ENCODE measurements at places on chromosomes 1 and 21. TPM values are rescaled to one million over a fixed set of nuclear protein-coding genes. Genes with fewer than 3 reads are reported as not detected.
A peak's percentile ranks its signal among the peaks of the same experiment; 100 is the strongest.

- peak; percentile 6 for DNase-seq
These were observed 239.3 kb upstream of the NEGR1 start for GRCh38 chr1:72521659-72522058.

GBP7 gene
- total RNA-seq: not detected

DNA sequence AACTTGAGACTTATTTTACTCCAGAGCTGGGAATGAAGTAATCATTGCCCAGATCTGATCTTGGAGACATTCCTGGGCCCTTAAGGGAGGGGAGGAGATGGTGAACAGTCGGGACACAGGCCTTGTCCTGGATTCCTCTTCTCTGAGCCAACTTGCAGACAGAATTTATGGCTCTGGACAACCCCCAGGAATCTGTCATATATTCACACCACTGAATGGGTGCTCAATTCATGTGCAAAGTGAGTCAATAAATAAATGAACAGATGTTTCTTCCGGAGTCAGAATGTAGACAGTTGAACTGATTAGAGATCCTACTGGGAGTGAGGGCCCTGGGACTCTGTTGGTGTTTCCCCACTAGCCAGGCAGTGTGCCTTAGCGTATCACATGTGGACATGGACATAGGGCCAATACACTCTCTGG, 2.6 kb downstream of the TUFT1 start:
- peak; percentile 95 for DNase-seq

GRCh38 chr21:26453267-26453666, 119.8 kb downstream of the CYYR1 start:
- no peak for DNase-seq

GRCh38 chr21:45496151-45496967, 45.9 kb downstream of the SLC19A1 start:
- DNase-seq: no peak

DNA sequence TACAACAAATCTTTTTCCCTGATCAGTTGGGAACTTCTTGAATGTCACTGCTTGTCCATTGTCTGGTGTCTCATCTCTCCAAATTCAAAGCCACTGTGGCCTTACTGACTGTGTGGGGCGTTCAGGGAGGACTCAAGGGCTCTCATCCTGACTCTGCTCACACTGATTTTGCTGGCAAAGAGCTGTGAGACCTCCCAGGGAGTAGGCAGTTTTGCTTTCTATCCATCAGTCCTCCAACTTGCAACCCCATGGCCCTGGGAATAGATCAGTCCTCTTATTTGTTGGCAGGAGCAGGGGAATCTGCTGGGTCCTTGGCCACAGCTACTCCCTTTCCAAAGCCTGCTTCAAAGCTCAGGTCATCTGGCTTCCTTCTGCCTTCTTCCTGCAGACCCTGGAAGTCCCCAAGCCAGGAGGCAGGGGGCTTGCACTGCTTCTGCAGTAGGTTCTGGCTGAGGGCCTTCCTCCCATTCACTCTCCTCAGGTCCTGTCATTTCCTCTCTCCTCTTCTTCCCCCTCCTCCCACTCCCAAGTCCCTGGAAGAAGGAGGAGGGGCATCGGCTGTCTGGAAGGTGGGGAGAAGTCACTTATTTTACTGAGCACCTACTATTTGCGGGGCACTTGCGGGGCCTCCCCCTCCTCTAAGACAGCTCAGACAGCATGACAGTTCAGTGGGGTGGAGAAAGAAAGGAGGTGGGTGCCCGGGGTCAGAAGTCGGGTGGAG, 876 bp upstream of the NAV1 start:
- DNase-seq: no peak

PROX1 gene
- under 0.01 TPM for total RNA-seq

DNA sequence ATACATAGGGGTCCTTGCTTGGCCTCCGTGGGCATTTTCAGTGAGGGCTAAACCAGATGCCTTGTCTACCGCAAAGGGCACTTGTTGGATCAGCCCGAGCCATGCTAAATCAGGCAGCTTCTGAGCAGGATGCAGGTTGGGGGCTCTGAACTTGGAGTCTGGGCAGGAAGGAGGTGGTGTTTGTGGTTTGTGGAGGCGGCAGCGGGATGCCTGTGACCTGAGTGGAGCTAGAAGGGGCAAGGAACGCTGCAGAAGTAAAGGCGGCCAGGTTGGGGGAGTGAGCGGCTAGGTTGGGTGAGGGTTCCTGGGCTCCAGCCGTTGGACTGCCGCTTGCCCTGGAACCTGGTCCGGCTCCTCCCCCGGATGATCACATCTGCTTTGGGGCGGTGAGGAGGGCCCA, 183.9 kb downstream of the CAMTA1 start:
- peak; percentile 93 for DNase-seq

GRCh38 chr1:22142315-22143064, 407 bp downstream of the WNT4 start:
- DNase-seq: peak; percentile 19

METTL25B gene
- 17.3 TPM for total RNA-seq

DNA sequence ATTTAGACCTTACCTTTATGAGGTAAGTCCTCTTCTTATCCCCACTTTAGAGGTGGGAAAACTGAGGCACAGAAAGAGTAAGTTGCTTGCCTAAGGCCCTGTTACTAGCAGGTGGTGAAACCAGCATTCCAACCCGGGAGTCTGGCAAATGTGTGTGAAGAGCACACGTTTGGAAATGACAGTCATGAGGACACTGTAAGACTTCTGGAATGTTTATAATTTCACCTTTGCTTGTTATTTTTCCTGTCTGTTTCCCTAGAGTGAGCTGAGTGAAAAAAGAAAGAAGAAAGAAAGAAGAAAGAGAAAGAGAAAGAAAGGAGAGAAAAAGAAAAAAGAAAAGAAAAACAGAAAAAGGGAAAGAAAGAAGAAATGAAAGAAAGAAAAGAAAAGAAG, 21.2 kb upstream of the LGALS8 start:
- peak; percentile 56 for DNase-seq

GRCh38 chr1:84020151-84020550, 21.2 kb upstream of the TTLL7 start:
- DNase-seq: no peak
